ENCODE measurements at places on chromosomes 4 and X. TPM values are rescaled to one million over a fixed set of nuclear protein-coding genes. Genes with fewer than 3 reads are reported as not detected.

CSAG2 gene
- total RNA-seq = not detected

VSIG4 gene
- not detected for total RNA-seq

ARHGEF38 gene
- total RNA-seq = not detected

PORCN gene
- 15.0 TPM for total RNA-seq

HS6ST2 gene
- total RNA-seq = 0.82 TPM

EVC2 gene
- total RNA-seq = 11.7 TPM

OPRPN gene
- not detected for total RNA-seq

SATL1 gene
- total RNA-seq = 0.06 TPM

VEGFD gene
- not detected for total RNA-seq

RPS6KA6 gene
- 0.34 TPM for total RNA-seq

MXD4 gene
- total RNA-seq = 122 TPM

HS3ST1 gene
- 0.87 TPM for total RNA-seq

RASSF6 gene
- not detected for total RNA-seq

COX7B2 gene
- not detected for total RNA-seq

MCF2 gene
- not detected for total RNA-seq

Data from glomerular endothelial cell (primary cell).